ENCODE measurements at places on chromosomes 11 and 22.

DNA sequence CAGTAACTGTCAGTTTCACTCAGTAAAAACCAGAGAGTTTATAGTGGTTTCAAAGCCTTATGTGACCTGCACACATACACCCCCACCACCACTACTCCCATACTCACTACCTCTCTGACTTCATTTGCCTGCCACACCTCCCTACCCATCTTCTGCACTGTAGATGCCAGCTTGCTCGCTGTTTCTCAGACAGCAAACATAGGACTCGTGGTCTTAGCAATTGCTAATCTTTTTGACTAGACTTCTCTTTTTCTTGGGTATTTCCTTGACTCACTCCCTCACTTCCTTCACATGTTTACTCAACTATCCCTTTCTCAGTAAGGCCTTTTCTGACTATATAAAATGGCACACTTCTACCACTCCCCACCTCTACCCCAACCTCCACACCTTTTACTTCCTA is 27.8 kb downstream of the CEP295 start:
- DNase-seq: no peak

GRCh38 chr22:41367680-41368542 is 13.8 kb upstream of the TEF start:
- DNase-seq: no peak

DNA sequence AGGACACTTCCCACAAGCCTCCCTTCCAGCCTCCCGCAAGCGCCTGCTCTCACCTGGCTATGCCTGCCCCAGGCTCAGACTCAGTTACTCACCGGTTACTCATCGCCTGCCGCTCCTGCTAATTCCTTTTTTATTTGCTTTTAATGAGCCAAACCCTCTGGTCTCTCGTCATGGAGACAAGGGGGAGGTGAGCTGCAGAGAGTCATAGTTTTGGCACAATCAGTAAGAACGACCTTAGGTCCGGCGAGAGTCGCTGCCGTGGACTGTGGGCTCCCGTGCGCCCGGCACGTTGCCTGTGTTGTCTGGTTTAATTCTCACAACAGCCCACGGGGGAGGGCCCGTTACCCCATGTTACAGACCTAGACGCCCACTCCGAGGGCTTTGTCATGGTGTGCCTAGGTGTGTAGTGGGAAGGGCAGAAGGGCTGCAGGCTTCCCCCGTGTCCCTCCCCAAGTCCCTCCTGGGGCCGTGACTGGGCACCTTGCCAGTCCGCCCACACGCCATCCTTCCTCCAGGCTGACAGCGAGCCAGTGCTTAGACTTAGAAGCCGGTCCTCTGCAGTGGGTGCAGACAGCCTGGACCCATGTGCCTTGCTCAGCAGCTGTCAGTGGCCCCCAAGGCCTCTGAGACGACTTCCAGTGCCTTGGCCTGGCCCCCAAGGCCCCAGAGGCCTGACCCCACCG is 42.2 kb downstream of the WNT7B start:
- DNase-seq: no peak

- no peak for DNase-seq
Observed at GRCh38 chr11:45275828-45276227, 10.3 kb downstream of the SYT13 start.

- DNase-seq: no peak
Observed at GRCh38 chr11:9266926-9267325, 1.8 kb upstream of the DENND5A start.

DNA sequence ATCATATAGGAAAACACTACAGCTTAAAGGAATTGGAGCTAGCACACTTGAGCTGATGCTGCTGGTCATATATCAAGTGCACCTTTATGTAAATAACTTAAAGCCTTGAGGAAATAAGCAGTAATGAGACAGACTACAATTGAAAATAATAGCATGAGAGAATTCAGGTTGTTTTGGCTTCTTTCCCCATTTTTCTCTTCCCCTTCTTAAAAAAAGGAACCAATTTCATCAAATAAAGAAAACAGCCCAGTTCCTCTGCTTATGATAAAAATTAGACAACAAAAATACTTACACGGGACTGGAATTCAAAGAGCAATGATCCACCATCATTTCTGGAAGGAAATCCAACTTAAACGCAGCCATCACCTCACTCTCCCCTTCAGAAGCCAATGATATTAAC is 50.2 kb upstream of the RAPSN start:
- DNase-seq: peak; percentile 52

DNA sequence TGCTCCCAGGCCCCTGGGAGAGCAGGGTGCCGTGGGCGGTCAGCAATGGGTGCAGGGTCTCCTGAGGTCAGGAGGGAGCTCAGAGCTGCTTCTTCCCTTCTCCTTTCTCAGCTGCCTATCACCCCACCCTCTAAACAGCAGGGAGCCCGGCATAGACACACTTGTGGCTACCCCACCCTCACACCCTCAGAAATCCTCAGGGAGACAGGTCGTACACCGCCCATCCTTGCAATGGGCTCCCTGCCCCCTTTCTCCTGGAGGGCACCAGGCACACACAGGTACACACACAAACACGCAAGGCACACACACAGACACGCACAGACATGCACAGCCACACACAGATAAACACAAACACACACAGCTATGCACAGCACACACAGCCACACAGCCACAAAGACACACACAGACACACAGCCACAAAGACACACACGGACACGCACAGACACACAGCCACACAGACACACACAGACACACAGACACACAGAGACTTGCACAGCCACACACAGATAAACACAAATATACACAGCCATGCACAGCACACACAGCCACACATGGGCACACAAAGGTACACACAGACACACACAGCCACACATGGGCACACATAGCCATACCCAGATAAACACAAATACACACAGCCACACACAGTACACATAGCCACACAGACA is 44.9 kb upstream of the TH start:
- no peak for DNase-seq

DNA sequence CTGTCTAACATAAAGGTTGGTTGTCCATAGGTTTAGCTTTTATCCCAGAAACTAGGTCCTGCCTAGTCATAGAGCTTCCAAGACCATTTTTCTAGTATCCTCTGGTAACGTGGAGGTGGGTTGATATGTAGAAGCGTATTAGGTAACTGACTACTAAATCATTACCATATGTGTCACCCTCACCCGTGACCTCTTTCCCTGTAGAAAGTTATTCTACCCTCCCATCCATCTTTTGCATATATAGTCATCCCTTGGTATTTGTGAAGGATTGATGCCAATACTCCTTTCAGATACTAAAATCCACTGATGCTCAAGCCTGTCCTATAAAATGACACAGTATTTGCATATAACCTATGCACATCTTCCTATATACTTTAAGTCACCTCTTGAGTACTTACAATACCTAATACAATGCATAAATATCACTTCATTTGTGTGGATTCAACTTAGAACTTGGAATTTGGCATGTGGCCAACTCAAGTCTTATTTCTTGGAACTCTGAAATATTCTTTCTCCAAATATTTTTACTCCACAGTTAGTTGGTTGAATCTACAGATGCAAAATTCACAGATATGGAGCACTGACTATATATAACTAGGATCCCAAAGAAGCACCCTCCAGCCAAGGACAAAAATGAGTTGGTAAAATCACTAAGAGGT is 497.0 kb upstream of the TENM4 start:
- no peak for DNase-seq

DNA sequence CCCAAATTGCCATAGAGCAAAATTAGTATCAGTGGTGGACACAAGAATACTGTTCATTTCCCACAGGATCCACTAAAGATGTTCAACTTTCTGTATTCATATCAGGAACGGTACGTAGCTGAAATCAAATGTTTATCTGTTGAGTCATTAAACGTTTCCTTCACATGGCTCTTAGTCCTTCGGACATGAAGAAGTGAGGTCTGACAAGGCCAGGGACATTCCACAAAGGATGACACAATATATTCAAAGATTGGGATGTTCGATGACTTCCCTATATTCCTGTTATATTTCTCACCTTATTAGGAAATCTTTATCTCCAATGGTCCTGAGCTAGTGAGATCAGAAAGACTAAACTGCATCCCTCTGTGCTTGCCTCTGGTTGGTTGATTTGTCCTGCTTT is 129.0 kb downstream of the ETS1 start:
- no peak for DNase-seq

GRCh38 chr11:26621132-26621531 is 49.1 kb upstream of the MUC15 start:
- DNase-seq: no peak

DNA sequence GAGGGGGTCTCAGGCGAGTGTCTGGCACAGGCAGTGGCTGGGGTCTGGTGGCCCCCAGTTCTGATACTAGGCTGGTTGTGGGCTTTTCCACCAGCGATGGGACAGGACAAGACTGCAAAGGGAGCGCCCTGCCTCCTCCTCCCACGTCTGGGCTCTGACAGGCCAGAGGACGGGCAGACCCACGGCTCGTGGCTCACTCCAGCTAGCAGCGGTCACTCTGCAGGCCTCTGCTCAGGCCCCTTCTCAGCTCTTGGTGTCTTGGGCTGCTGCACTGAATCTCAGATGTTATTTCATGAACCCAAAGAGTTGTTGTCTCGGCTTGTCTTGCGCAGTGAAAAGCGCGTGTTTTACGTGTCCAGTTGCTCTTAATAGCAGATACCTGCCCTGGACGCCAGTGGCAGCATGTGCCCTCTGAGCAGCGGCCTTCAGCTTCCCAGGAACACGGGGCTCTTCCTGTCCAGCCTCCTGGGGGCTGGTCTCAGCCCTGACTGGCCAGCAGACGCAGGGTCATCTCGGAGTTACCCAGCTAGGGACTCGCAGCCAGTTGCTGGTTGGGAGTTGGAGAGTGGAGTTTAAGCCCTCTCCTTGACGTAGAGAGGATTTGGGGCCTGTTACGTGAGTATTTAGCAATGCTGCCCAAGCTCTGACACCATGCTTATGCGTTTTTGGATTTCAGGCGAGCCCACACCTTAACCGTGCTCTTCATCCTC is 9.6 kb downstream of the PTDSS2 start:
- DNase-seq: no peak

DNA sequence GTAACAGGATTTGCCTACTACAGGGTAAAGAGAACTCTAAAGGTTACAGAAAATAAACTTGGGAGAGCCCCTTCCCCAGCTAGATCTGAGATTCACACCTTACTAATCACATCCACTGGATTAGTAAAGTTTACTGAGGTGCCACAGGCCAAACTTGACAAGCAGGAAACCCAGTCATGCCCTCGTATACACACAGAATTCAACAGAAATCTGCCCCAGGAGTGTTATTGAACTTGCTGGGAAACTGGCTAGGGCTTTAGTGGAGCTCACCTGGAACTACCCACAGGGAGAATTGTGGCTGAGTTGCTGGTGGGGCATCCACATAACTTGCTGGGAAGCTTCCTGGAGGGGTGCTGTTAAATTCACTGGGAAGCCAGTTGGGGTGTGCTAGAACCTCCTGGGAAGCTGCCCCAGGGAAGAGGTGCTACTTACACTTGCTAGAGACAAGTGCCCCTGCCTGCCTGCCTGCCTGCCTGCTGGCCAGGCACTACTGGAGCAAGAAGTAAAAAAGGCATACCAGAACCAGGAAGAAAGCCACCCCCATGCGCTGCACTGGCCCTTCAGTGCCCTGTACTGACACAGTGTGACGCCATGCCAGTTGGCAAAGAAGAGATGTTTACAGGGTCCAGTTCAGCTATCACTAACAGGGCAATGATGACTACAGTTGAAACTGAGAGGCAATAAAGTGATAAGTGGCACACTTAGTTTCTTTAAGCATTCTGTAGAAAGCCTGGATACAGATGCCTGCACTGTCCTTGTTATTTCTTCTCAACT is 106.5 kb downstream of the ALX4 start:
- no peak for DNase-seq

DNA sequence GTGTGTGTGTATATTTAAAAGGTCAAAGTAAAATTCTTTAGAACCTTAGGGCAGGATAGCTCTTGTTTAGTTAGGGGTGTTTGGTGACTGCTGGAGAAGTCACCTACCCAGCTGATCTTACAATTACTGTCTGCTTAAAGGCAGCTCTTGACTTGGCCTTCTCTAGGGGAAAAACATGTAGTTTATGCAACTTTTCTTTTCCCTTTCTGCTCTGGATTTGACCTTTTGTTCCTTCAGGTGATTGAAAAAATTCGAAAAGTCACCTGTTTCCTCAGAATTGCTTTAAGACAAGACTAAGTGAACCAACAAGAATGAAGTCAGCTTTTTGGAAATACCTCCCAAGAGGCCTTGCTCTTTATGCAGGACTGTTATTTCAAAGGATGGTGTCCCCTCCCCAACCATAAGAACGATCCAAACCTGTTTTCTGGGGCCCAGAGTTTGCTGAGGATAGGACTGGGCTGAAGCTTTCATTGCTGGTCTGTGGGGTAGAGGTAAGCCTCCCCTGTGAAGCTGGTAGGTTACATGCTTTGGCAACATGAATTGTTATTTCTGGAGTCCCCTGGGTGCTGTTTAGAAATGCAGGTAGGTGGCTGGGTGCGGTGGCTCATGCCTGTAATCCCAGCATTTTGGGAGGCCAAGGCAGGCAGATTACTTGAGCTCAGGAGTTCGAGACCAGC is 111.2 kb downstream of the PTPRJ start:
- DNase-seq: no peak

DNA sequence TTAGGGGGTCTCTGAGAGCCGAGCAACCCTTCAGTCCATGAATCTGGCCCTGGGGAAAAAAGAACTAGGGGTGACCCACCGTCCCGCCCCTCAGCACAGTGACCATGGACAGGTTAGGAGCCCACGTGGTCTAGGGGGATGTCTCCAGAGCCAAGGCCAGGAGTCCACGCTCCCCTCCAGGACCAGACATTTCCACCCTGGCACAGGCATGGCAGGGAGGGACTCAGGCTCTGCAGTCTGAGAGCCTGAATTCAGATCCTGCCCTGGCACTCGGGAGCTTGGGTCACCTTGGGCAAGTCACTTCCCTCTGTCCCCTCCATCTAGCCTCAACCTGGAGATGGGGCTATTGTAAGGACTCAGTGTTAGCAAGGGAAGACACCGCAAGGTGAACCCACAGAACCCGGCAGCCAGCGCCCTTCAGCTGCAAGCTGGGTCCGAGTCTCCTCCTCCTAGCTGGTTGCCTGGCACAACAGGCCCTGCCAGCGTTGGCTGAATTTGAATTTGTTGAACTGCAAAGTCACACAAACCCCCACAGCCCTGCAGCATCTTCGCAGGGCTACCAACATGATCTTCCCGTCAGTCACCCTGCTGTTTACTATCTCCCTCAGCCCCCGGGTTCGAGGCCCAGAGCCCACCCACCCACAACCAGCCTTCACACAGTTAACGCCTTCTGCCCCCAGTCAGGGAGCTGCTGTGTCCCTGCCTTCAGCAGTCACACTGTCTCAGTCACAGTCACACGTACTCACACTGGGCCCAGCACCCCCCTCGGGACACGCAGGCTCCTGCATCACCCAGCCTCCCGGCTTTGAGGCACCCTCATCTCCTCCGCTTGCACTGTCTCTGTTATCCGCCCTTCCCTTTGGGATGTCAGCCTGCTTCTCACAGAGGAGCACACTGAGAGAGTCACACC is 603 bp upstream of the PDGFB start:
- DNase-seq: no peak

- no peak for DNase-seq
Observed at GRCh38 chr11:33879375-33879774, 12.5 kb downstream of the LMO2 start.

- no peak for DNase-seq
Observed at GRCh38 chr11:15655552-15655951, 540.8 kb downstream of the INSC start.

- no peak for DNase-seq
Observed at GRCh38 chr22:33512908-33513307, 407.4 kb downstream of the LARGE1 start.
